Stimulated activated CD8-positive, alpha-beta memory T cell treated with anti-CD3 and anti-CD28 coated beads, Interleukin-2, amount 100 ng/mL, for 1 hour (primary cell): ENCODE measurements at places on chromosomes 13 and 19.

DNA sequence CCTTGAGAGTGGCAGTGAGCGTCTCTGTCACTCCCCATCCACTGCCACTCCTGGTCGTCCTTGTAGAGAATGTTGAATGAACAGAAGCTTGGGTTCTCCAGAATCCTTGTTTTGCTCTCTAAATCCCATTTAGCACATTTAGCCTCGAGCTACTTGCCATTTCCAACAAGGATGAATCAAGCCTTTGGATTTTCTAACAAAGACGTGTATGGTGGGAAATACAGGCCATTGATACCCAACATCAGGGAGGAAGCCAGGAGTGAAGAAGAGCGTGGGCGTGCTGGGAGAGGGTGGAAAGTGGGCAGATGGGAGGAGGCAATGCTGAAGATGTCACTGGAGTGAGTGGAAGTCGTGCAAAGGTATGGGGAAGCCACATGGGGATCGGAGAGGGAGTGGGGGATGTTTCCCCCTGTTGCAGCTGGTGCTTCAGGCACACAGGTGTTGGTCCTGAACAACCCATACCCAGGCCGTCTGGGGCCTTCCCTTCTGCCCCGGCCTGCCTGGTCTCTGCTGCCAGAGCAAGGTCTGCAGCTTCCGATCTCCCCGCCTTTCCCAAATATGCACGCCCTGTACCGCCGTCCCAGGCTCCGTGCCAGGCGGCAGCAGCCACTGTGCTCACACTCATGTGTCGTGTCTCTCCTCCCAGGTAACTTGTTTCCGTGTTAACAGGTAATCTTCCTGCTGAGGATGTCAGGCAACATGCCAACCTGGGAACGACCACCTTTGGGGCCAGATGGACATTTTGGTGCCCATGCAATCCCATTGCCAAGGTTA, 48.7 kb downstream of the ZIC5 start:
- no peak for DNase-seq

DNA sequence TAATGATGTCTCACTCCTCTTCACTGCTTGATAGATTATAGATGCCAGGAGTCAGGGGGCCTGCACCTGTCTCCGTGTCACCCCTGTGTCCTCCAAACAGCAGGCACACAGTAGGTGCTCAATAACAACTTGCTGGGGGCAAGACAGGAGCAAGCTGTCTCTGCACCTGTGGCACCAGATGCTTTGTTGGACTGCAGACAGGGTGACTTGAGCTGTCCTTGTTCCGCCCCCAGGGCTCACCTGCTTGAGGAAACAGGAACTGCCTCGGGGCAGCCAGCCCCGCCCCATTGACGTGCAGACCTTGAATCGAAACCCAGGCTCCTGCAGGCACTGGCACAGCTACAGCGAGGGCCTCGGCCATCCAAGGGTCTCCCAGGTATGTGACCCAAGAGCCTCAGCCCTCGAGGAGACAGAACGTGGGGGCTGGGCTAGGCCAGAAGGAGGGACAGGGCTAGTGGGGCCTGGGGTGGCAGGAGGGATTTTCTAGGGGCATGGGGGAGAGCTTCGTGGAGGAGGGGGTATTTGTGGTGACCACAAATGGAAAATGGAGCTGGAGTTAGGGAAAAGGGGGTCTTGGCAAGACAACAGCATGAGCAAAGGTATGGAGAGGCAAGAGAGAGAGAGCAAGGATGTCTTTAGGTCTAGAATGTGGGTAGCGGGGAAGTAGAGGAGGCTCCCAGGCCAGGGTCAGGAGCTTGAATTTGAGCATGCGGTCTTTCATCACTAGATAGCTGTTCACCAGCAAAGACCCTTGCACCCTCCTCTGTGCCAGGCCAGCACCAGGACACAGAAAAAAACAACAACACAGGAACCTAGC, at the start of gene HSH2D:
HSH2D (plus strand) TSS at position 287 of the 817 bp plus-strand sequence. CDS start 5,066 bp downstream, outside the sequence.
- DNase-seq, result peak; percentile 61

DNA sequence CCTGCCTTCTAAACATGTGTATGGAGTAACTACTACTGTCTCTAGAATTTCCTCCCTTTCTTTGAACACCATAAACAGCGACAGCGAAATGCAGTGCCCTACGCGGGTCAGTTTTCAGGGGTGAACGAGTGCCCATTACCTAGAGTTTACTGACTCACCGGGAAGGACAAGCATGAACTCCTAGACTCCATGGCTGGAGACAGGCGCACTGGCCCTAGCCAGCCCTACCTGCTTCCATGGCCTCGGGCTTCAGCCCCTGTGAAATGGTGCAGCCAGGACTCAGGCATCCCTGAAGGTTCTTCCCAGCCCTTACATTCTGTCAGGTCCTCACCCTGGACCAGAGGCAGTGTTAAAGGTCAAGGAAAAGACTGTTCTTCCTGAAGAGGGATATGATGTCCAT, 8.5 kb downstream of the RANBP3 start:
- DNase-seq, result no peak

DNA sequence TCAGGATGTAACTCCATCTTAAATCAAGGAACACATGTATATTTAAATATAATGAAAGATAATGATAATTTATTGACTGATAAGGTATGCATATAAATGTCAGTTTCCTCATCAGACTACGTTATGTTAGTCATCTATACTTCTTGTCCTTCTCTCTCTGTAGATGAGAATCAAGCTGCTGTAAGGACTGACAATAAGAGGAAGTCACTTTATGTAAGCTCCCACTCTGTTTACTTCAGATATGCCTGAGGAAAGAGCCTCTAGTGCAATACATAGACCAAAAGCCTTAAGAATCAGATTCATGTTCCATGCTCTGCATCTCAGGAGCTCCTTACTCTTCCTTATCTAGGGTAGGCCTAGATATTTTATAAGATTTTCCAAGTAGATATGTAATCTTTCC, 9.6 kb upstream of the SLITRK6 start:
- no peak for DNase-seq

DNA sequence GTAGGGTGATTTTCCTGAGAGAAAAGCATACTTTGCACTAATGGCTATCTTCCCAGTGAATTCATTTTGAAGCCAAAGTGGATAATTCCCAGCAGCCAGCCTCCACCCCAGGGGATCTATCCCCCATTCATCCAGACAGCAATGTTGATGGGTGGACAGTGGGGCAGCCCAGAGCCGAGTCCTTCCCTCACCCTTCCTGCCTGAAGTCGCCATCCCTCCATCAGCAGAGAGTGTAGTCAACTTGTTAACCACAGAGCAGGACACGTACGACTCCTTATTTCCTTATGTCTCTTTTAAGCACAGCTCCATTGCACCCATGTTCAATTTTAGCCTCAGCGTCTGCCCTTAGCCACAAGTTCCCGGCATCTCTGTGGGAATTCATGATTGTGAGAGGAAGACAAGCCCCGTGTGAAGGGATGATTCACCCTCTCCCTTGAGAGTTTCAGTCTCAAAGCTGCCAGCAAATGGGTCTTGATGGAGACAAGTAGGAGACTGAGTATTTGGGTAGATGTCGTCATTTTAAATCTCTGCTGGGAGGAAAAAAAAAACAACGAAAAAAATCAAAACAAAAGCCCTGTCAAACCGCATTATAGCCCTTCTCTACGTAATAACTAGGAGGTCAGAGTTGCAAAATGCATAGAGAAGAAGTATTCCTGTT, 58.3 kb upstream of the MEDAG start:
- DNase-seq, result no peak

GRCh38 chr19:49264258-49264657, 60.7 kb downstream of the SLC6A16 start:
- no peak for DNase-seq

DNA sequence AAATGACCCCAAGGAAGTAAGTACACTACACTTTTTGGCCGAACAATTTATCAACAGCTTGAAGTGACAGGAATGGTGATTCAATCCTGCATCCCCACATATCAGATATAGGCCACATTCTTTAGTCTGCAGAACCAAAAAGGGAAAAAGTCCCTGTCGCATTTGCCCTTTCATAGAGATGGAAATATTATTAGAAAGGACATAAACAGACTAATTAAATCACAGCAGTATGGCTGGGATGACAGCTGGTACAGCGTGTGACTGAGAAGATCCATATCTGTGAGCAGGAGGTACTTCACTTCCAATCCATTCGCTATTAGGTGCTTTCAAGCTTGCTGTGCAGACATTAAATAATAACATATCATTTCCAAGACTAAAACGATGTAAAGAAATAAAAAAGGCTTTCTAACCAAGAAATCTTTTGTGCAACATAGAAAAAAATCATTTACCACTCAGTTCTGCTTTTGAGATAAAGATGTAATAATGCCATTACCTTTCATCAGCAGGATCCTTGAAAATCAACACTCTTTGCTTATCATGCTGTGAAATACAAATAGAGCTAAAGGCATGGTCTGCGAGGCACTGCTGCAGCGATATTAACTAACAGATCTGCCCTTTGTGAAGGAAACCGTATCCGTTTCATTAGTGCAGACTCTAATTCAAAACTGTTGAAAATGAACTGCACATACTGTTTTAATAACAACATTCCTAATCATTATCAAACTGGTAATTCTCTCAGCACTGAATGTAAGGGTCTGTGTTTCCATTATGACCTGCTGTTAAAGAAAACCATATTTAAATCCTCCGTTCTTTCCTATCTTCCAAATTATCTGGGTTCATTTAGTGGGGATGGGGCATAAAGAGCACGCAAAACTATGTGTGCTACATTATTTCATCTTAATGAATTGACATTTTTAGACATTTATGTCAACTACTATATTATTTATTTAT, 245.6 kb downstream of the DACH1 start:
- no peak for DNase-seq

DNA sequence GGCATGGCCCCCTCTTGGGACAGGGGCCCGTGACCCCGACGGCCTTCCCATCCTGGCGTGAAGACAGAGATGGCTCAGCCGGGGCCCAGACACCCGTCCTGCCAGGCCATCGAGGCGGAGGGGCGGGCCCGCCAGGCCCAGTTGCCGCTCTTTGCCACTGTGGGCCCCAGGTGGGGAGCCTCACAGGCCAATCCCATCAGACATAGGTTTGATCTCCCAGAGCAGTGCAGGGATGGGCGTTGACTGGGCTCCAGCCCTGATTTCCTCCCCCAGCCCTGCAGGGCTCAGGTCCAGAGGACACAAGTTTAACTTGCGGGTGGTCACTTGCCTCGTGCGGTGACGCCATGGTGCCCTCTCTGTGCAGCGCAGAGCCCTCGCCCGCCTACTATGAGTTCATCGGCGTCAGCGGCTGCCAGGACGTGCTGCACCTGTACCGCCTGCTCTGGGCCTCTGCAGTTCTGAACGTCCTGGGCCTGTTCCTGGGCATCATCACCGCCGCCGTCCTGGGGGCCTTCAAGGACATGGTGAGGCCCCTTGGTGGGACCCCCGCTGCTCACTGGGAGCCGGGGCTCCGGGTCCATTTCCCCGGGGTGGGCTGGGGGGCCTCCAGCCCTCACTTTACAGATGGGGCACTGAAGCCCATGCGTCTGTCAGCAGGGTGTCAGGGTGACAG, 42.4 kb downstream of the TMEM255B start:
- DNase-seq, result no peak

DNA sequence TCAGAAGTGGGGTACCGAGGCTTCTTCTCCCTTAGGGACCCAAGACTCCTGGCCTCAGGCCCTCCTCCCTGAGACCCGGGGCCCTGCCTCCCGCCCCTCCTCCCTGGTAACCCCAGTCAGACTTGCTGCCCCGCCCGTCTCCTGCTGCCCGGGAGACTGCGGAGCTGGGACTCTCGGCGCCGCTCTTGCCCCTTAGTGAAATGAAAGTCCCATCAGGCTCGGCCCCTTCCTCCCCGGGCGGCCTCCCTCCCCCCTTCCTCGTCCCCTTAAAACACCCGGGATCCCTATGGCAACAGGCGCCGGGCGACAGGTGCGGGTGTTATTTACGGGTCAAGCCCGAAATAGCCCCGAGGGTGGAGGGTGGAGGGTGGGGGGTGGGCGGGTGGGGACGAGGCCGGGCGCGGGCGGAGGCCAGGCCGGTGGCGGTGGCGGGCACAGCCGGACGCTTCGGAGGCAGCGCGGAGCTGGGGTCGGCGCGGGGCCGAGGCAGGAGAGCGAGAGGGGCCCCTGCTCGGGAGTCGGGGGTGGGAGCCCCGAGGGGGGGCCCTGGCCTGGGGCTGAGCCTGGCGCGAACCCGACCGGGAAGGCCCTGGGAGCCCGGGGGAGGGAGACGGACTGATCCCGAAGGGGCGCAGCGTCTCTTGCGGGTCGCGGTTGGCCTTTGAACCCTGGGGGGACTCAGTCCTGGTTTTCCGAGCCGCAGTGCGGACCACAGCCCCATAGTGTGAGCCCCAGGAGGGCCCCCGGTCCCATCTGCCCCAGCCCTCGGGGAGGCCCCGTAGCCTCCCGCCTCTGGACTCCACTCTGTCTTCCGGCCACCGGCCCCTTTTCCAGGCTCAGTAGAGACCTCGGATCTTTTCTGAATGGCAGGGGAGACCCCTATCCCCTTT, at the start of gene CACNG6:
CACNG6 (plus strand) TSS at position 414 of the 890 bp plus-strand sequence. CDS start 1,241 bp downstream, outside the sequence.
- no peak for DNase-seq

GRCh38 chr13:78420814-78421213, 182.5 kb downstream of the POU4F1 start:
- no peak for DNase-seq

DNA sequence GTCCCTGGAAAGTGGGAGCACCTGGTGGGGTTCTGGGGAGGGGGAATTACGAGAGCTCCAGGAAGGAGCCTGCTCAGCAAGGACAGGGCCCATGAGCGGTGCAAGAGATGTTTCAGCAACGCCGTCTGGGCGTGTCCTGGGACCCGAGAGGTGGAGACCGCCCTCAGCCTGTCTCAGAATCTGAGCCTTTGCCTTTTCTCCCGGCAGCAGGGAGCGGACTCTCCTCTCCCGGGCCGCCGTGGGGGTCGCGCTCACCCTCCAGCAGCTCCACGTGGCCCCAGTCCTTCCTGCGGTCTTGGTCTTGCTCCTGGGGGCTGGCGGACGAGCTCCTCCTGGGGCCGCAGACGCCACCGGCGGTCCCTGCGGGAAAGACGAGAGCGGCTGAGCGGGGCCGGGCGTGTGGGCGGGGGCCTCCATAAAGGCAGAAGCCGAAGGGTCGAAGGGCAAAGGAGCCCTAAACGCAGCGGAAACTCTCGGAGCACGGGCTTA, 714 bp downstream of the POLRMT start:
- DNase-seq, result no peak

DNA sequence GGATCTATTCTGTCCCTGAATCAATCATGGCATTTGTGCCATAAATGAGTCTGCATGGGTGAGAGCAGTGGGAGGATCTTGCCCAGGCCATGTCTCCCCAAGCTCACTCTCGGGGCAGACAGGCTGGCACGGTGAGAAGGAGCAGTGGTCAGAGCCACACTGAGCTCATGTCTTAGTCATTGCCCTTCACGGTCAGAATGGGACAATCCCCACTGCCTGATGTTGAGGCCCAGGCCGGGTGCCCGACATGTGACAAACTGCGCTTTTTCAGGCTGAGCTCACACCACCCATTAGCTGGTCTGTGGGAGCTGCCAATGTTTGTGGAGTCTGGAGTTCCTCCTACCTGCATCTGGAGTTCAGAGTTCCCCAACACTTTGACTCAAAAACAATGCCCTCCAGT, 481.9 kb downstream of the COG6 start:
- DNase-seq, result no peak
